Cerebellum (tissue), 4 donors: ENCODE measurements at places on chromosomes 16 and 17. TPM values are rescaled to one million over a fixed set of nuclear protein-coding genes. Genes with fewer than 3 reads are reported as not detected.

DNA sequence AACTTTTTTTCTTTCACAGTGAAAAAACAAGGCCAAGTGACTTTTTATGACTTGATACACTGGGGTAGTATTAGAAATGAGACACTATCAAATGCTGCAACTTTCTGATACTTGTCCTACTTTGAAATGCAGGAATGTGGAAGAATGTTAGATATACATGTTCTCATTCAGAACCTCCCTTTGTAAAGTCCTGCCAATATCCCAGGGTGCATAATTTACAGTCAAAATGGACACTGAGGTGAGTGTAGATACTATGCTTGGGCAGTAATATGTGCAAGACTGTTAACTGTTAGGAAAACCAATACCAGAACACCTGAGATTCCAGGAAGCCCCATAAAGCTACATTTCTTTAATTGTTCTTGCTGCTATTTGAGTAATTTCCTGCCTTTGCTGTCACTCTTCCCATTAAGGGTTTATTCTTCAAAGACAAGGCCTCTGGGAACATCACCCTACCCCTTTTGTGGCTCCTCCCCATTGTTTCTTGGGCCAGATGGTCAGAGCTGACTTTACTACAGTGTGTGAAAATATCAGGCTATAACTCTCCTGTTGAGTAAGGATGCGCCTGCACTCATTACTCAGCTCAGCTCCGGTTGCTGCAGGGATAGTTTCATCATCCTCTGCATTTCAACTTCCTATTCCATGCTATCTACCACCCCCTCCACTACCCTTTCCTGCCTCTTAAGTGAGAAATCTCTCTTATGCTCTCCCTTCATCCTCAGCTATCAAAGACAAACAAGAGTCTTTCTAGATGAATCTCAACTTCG is 48.7 kb downstream of the TMEM100 start:
- no peak for DNase-seq

DNA sequence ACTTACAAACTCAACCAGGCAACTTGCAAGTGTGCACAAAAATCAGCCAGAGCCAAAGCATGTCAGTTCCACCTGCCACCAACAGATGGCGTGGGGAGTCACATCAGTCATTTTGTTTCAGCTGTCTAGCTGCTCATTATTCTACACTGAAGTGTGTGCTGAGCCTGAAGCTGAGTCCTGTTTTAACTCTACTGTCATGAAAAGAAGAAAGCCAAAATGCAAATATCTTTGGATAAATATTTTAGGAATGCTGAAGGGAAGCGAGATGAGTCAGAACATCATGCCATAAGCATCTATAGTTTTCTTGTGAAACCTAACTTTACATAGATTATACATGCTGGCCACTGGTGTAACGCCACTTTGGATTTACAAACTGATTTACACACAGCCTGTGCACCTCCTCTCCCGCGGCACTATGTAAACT is 172.6 kb downstream of the CDK5R1 start:
- peak; percentile 74 for DNase-seq

DNA sequence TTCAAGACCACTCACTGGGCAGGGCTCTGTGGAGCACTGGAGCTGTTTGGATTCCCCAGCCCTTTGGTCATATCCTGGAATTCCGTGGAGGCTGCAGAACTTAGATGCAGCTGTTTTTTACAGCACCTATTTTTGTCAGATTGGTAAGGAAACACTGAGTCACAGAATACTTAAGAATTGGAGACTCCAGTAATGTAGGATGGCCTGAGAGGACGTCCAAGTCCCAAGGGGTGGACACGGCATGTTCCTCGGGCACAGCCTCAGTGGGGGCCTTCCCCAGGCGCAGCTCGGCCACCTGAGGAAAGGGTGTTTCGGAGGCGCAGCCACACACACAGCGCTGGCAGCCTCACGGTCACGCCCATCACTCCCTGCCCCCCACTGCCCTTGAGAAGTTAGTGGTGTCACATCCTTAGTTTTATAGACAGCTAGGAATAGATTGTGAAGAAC is 14.8 kb downstream of the PLD6 start:
- no peak for DNase-seq

- no peak for DNase-seq
These were observed 17.6 kb upstream of the CYB5B start for GRCh38 chr16:69406780-69407331.

- DNase-seq, result no peak
These were observed 56.9 kb upstream of the TEKT3 start for GRCh38 chr17:15398291-15398690.

GRCh38 chr16:86496929-86497461 is 13.3 kb upstream of the FOXF1 start:
- no peak for DNase-seq

- DNase-seq, result no peak
These were observed 70.9 kb downstream of the GNAO1 start for GRCh38 chr16:56262148-56262547.

QPRT gene
- total RNA-seq, result 7.6 TPM

DNA sequence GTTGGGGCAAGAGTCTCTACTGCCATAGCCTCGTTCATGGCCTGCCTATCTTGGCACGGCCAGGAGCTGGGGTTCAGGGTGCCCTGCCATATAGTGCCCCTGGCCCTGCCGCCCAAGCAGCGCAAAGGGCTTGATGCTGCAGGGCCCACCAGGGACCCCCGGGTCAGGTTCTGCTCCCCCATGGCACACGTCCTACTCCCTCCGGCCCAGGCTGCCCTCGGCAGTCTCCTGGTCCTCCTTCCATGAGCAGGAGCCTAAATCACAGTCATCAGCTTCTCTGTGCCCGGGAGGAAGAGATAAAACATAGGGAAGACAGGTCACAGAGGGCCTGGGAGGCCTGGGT is 55.9 kb upstream of the MTSS2 start:
- no peak for DNase-seq

SRL gene
- 1.2 TPM for total RNA-seq

DNA sequence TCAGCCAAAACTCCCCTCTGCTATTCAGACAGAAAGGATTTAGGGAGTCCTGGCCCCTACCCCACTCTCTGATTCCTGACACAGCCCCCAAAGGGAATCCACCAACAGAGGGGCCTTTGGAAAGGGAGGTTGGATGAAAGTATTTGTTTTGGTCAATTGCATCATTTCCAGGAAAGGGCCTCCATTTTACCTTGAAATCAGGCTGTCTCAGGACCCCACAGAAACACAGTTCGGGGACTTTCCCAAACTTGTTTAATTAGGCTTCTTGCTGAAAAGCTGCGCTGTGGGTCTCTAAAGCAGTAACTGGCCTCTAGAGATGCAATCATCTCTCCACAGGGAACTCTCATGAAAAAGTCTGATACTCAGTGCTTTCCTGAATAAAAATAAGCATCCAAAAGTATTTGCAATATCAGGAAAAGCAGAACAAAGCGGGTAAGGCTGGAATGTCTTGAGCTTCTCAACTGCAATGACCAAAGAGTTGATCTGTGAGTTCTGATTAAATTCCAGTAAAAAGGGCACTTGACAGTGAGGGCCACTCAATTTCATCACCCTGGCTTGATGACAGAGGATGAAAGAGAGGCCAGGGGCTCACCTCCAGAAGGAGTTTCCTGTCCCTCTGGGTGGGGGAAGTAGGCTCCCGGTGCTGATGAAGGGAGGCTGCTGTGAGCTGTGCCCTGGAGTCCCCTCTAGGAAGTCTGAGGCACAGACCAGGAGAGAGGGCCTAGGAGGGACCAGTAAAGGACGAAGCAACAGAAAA is 36.3 kb downstream of the LYRM9 start:
- DNase-seq, result no peak

SLC35G6 gene
- not detected for total RNA-seq

DPEP2 gene
- total RNA-seq, result 0.73 TPM

DNA sequence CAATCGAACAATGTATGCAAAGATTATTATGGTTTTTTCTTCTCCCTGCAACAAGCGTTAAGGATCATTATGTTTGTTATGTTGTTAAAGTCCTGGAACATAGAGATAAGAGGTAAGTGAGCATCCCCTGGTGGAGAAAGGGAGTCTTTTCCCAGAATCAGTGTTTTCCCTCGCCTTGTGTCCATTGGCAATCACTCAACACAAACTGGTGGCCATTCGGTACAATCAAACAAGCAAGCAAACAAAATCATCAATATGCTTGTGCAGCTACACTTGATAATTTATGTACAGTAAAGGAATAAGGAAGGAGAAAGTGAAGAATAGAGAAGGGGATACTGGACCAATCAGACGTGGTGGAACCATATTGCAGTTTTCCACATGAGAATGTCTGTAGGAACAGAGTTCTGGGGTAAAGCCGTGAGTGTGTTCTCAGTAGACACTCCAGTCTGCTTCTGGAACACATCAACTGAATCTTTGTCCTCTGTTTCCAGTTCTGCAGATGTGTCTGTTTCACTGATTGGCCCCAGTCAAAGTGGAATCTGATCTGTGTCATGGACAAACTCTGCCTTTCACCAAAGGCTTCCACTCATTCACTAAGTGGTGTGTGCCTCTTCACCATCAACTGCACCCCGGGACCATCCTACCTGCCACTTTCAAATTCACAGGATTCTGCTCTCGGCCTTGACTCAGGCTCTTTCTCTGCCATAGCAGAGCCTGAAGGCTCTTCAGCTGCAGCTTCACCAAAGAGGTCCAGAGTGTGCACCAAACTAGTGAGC is 169.5 kb downstream of the AHSP start:
- DNase-seq, result peak; percentile 31

DNA sequence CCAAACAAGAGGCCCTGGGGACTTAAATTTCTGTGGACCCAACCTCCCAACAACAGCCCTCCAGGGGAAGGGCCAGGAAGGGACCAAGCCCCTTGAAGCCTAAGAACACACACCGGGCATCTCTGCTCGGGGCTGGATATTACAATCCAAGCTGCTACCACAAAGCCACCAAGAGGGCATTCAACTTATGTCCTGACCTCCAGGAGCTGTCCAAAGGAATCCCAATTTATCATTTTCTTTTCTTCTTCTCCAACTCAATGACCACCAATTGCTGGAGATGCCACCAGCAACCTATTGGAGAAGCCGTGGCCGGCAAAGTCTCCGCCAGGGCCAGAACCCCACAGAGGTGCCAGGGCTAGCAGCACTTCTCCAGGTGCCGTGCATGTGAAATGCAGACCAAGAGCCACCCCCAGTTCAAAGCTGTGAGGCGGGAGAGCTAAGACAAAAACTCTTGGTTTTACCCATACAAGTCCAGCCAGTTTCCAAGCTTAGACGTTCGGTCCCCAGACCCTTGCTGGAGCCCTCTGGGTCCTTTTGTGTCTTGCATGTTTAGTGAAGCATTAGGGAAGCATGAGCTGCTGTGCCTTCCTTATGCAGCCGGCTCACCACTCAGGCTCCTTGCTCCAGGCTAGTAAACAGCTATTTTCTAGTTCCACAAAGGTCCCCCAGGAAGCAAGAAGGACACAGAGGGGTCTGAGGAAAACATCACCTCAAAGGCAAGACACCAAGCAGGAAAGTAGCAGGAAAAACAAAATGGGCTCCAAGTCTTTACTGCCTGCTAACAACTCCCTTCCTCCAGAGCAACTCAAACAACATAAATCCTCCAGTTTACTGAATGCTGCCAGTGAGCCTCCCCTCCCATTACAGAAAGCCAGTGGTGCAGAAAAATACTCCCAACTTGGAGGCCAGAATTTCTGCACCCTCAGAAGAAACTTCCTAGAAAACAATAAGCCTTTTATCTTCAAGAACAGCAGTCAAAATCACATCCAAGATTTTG is 3.2 kb downstream of the PITPNA start:
- no peak for DNase-seq

- peak; percentile 44 for DNase-seq
These were observed 30.3 kb downstream of the CACNA1H start for GRCh38 chr16:1182950-1183907.

DNA sequence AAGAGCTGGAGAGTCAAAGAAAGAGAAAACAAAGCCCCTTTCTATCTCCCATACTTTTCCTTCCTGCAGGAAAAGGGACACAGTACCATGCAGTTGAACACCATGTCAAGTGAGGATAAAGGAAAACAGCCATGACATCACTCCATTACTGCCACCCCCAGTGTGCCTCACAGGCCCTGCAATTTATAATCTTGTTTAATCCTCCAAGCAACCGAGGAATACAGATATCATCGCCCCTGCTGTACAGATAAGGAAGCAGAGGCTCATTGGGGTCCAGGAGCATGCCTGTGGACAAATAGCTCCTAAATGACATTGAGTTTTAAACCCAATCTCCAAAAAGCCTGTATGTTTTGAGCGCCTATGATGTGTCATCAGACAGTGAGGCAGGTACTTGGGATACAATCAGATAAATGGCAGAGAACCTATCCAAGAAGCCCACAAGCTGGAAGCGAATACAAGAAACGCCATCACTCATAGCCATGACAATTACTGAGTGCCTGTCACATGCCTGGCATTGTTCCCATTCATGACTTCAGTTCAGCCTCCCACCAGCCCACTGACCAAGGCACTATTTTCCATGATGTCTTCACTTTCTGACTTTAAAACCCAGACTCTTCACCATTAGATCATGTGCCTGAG is 45.5 kb downstream of the CPPED1 start:
- no peak for DNase-seq

GRCh38 chr17:77462090-77462489 is 321.3 kb downstream of the SEC14L1 start:
- no peak for DNase-seq

DNA sequence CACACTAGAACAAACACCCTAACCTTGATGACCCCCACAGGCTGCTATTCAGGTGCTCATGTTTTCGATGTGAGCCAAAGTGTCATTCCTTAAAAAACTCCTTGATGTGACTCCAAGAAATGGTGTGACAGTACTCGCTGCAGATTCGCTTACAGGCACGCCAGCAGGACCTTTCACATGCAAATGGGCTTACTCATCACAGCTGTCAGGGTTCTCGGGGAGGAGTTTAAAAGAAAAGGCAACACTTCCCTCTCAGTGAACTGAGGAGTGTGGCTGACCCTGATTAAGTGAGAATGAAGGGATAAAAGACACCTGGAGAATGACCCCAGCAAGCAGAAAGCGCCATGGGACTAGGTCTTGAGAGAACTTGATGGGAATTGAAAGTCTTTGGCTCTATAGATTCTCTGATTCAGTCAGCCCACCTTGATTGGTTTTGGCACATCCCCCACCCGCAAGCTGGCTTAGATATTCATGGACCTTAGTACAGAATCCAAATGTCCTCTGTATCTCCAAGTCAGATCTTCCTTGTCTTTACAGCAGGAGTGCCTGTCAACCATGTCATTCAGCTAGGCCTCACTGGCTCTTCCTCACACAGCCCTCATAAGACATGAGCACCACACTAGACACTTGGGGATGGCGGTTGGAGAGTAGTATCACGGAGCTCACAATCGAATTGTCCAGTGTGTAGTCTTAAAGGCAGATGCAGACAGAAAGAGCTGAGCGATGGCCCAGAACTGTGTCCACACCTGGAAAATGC is 82.6 kb downstream of the HIC1 start:
- no peak for DNase-seq
